CD4-positive, alpha-beta T cell treated with Interleukin-6 for 4 hours (primary cell): ENCODE measurements at places on chromosomes 5 and 9.

DNA sequence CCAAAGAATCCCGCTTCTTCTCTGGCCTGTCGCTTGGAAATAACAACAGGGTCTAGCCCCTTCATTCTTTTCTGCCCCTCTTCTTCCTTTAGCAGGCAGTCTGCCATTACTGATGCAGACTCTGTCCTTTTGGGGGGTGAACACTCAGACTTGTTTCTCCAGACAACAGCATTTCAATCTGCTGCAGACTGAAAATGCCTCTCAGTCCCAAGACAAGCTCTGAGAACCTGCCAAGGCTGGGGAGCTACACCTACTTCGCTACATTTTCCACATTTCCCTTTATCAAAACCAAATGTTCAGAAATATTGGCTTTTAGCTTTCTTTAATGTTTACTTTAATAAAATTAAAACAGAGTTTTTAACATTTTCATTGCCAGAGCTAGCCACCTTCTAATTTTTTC lies 152.4 kb downstream of the MPDZ start:
- no peak for DNase-seq

- no peak for DNase-seq
Observed at GRCh38 chr5:69275563-69275962, 40.9 kb downstream of the CDK7 start.

- DNase-seq: no peak
Observed at GRCh38 chr9:86676396-86676795, 270.9 kb downstream of the GAS1 start.

- DNase-seq: peak; percentile 7
Observed at GRCh38 chr5:528629-529511, 4.6 kb upstream of the SLC9A3 start.

GRCh38 chr9:95978106-95978505 lies 102.6 kb downstream of the ERCC6L2 start:
- DNase-seq: no peak

- DNase-seq: no peak
Observed at GRCh38 chr9:126081746-126082145, 244.9 kb upstream of the MVB12B start.

GRCh38 chr9:105342147-105342505 lies 97.7 kb downstream of the SLC44A1 start:
- no peak for DNase-seq

DNA sequence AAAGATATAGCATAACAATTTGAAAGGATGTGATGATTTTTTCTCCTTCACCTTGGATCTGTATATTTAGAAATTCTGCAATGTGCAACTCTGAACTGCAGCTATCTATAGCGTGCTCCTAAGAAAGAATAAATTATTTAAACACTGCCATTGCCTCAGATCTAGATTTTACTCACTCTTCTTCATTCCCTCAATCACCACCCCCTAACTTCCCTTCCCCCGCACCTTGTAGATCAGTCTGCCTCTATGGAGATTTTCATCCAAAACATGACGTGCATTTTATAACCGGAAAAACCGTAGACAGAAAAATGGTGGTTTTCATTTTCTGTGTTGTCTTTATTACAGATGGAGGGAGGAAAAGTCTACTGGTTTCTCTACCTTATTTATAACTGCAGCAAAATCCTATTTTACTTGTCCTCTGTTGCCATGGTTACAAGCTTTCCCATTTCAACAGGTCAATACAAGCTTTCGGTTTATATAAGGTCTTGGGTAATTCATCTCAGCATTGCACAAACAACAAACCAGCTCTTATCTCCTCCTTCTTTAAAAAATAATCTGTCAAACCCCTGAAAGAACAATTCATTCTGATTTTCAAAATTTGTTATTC lies 480.0 kb downstream of the TAF11L14 start:
- no peak for DNase-seq

- no peak for DNase-seq
Observed at GRCh38 chr5:147538236-147538635, 28.4 kb upstream of the DPYSL3 start.
